GM18507 (cell line): ENCODE measurements at places on chromosomes 7 and 10.

GRCh38 chr7:80294346-80294745, 159.7 kb downstream of the GNAI1 start:
- no peak for DNase-seq

GRCh38 chr10:119931871-119932270, 39.3 kb downstream of the SEC23IP start:
- DNase-seq, result no peak

DNA sequence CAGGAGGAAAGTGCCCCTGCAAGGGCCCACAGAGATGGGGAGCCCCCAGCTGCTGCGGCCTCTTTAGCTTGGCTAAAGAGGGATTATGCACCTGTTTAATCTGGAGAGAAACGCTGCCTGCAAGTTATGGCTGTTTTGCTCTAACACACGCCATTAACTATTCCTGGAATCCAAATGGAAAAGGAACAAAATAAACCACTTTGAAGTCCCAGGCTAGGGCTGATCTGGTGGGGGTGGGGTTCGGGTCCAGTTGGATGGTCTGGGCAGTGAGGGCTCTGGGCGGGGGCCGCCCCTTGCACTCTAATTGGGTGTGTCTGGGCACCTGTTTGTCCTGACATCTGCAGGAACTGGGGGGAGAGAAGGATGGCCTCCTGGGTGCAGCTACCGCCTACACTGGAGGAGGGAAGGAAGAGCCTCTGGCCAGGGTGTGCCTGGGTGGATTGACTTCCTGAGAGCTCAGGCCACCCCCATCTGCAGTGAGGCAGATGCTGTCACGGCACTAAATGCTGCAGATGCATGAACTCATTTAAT, 300.6 kb downstream of the ZEB1 start:
- no peak for DNase-seq

GRCh38 chr10:69573056-69573806, at the start of gene NEUROG3:
Gene NEUROG3, minus strand, starts transcription at chr10:69573422. Its CDS starts 379 bp downstream, at chr10:69573043.
- DNase-seq, result peak; percentile 28

DNA sequence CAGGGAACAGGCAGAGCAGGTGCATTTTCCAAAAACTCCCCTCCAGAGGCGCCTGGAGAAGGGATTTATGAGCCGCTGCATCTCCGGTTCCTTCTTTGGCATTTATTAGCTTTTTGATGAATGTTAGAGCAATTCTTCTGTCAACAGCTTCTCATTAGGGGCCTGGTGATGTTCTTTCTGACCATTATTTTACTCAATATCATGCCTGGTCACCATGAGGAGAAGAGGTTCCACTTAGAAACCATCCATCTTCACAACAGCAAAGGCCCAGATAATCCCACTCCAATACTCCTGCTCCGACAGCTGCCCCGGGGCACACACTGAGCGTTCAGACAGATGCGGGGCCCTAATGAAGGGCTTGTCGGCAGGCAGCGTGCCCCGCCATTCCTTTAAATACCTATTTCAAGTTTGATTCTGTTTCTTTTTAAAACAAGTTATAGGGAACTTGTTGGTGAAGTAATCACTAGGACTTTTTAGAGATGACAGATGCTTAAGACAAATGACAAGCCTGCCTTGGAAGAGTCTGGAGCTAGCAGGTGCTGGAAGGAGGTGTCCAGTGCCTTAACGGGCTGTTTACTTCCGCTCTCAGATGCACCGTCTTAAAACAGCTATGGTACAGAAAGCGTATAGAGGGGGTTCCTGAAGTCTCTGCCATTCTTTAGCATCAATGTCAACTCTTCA, 31.7 kb downstream of the ECHDC3 start:
- DNase-seq, result no peak

DNA sequence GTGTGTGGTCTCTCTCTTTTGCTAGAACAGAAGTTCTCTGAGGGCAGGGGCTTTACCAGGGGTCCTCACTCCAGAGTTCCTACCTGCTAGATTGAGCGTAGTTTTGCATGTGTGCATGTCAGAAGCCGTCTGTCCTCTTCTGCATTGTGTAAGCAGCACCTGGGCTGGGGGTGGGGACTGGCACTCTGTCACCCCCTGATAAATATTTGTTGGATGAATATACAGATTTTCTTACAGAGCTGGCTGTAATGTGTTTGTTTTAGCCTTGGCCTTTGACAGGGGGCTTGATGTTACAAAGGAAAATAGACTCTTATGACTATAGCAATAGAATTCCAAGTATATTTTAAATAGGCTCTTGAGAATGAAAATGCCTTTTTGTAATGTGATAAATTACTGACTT, 46.6 kb downstream of the WDR37 start:
- no peak for DNase-seq

GRCh38 chr7:69612981-69613380, 14.7 kb downstream of the AUTS2 start:
- no peak for DNase-seq

DNA sequence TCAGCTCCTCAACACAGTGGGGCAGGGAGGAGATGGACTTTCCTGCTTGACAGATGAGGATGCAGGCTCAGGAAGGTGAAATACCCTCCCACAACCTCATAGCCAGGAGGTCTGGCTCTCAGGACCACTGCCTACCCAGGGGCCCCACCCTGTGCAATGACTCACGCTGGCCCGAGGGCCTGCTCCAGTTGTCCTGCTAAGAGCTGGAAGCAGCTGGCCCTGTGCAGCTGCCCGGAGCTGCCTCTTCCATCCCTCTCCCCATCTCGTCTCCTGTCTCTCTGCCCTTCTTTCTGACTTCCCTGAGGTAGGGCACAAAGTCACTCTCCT, 123.9 kb downstream of the ZMIZ1 start:
- no peak for DNase-seq

DNA sequence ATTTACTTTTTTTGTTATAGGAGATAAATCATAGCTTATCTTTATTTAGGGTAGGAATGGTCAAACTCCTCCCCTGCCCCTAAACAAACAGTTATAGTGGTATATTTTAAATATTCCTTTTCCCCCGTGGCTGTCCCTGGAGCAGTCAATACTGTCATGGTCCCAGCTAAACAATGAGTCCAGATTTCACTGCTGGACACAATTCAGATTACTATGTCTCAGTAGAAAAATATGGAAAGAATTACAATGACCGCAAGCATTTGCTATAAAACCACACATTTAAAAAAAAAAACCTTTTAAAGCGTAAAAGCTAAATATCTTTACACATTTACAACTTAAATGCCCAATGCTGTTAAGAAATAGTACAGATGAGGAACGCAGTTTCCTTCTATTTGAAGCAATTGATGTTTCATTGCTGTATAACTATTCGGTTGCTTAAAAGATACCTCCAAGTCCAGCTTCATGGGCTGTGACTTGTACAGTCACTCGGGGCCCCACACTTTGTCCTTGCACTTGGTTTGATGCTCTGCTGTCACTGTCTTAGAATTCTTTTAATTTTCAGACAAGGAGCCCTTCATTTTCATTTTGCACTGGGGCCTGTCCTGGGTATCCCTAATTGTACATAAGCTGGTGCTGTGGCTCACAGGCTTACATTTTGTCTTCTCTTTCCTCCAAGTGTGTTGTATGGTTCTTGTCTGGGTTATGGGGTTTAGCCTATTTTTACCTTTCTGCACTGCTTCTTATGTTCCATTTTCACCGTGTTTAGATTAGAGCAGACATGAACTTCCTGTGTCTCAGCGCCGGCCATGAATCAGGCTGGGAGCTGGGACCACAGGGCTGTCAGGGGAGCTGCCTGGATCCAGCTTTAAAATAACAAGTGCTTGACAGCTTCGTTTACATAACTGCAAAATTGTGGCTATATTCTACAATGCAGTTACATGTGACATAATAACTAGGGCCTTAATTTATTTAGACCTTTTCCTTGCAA, 530.2 kb upstream of the FZD8 start:
- DNase-seq, result no peak

- no peak for DNase-seq
These were observed 5.9 kb downstream of the FBXL13 start for GRCh38 chr7:103068414-103069403.

DNA sequence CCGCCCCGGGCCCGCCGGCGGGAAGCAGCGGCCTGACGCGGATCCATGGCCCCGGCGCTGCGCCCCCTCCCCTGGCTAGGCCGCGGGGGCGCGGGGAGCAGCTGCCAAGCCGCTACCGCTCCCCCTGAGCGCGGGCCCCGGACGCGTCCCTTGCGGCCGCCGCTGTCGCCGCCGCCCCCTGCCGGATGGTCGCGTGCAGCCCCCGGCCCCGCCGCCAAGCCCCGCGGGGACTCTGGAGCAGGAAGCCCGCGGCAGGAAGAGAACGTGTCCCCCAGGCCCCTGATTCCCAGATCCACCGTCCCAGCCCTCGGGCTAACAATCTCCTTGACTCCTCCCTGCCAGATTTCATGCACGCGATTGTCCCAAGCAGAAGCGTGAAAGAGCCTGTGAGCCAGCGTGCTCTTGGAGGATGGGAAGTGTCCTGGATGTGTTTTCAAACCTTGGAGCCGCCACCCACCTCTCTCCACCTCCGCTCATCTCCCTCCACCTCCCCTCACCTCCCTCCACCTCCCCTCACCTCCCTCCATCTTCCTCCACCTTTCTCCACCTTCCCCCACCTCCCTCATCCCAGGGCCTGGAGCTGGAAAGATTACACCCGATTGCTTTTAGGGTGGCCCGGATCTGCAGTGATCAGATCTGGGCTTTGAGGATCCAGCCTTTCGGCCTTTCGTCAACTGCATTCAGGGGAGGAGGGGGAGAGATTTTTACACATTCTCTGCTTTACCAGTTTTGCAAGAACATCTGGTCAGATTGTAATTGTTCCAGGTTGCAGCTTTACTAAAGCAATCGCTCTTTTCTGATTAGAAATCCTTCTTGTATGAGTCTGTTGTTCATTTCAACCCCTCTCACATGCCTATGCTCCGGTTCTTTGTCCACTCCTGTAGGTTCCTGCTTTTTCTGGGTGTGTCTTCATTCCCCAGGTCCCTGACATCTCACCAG, 570 bp upstream of the PRTFDC1 start:
- peak; percentile 18 for DNase-seq

DNA sequence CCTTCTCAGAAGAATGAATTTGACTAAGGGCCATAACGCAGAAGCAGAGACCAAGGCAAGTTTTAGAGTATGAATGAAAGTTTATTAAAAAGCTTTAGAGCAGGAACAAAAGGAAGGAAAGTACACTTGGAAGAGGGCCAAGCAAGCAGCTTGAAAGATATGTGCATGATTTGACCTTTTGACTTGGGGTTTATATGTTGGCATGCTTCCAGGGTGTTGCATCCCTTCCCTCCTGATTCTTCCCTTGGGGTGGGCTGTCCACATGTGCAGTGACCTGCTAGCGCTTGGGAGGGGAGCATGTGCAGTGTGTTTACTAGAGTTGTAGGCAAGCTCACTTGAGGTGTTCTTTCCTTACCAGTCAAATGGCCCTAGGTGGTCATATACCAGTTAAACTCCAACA, 37.9 kb upstream of the LRRN3 start:
- no peak for DNase-seq

- DNase-seq, result peak; percentile 33
These were observed 24.7 kb downstream of the AOC1 start for GRCh38 chr7:150876817-150877526.

DNA sequence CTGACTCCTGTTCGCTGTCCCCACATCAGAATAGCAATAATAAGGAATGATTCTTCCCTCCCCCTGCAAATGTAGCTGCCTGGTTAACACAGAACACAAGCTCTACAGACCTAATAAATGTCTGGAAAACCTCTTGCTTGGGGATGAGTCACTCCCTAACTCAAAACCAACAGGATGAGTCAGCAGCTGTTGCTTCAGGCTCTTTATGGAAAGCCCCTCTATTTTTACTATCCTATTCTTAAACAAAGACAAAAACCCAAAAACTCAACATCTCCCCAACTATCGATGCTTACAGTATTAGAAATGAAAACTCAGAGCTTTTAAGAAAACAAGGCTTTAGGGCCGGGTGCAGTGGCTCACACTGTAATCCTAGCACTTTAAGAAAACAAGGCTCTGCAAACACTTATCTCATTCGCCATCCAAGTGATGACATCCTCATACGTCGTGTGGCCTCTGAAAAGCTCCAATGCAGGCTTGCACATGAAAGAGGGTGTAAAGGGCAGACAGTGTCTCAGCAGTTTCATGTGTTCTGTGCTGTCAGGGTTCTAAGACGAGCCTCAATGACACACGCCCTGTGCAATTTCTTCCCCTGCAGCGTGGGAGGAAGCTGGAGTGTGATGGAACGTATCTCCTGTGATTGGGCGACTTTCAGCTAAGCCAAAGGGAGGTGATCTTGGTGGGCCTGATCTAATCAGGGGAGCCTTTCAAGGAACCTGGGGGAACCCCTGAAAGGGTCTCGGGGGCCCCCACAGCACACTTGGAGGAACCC, 70.1 kb downstream of the AMZ1 start:
- peak; percentile 32 for DNase-seq

DNA sequence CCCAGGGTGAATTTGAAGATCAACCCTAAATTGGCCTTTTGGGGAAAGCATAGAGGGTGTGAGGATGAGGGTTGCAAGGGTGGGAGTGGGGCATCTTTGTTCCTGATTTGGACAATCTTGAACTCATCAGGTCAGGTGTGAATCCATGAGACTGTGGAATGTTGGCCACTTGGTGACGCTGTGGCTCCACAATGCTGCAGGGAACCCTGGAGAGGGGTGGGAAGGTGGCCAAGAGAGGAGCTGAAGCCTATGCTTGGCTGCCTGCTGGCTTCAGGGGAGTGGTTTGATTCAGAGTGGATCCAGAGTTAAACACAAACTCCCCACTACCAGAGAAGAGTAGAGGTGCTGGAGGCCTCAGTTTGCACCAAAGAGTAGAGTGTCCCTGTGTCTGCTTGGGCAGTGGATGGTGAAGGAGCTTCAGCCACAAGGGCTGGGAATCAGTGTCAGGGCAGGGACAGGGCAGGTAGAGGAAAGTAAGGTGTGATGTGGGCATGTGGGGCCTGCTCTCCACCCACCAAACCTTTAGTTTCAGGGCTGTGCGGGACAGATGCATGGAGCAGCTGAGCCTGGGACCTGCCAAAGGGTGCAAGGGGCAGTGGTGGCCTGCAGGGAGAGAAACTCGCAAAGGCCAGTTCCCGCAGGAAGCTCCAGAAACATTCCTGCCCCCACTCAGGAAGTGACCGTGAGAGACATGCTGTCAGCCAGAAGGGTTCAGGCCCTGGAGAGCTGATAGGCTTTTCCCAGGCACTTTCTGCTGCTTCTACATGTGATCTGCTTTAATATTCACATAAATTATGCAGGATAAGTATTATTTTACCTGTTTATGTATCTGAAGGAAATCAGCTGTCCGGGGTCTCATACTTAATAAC, 81.0 kb upstream of the PRSS58 start:
- no peak for DNase-seq
